ENCODE measurements at places on chromosomes 16 and 17.

GRCh38 chr17:32191306-32191705 lies 49.0 kb downstream of the RHOT1 start:
- no peak for DNase-seq

GRCh38 chr16:20948444-20948843 lies 47.9 kb downstream of the LYRM1 start:
- no peak for DNase-seq

DNA sequence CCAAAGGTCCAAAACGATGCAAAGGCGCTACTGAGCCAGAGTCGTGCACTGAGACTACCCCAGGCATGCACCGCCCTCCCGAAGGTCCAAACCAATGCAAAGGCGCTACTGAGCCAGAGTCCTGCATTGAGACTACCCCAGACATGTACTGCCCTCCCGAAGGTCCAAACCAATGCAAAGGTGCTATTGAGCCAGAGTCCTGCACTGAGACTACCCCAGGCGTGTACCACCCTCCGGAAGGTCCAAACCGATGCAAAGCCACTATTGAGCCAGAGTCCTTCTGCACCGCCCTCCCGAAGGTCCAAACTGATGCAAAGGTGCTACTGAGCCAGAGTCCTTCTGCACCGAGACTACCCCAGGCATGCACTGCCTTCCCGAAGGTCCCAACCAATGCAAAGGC lies 27.1 kb downstream of the SLC43A2 start:
- no peak for DNase-seq

DNA sequence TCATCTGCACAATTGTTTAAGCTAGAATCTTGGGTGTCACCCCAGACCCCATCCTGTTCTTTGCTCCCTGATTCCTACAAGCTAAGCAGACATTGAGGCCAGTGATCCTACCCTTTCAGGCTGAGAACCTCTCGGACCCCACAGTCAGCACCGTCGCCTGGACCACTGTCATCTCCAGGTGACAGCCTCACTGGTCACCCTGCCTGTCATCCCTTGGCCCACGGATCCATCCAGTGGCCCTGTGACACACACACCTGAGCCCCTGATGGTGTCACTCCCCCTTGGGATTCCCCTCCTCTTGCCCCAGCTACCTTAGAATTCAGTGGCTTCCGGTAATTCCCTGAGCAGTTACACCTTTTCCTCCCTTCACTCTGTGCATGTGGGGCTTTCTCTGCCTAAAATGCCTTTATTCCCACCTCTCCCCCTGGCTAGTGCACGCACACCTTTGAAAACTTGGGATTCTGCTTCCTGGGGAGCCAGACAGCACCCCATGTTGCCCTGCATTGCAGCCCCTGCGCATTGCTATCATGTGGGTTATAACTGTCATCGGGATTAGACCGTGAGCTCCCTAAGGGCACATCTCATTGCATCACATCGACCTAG lies 3.0 kb downstream of the C16orf86 start:
- DNase-seq: no peak

DNA sequence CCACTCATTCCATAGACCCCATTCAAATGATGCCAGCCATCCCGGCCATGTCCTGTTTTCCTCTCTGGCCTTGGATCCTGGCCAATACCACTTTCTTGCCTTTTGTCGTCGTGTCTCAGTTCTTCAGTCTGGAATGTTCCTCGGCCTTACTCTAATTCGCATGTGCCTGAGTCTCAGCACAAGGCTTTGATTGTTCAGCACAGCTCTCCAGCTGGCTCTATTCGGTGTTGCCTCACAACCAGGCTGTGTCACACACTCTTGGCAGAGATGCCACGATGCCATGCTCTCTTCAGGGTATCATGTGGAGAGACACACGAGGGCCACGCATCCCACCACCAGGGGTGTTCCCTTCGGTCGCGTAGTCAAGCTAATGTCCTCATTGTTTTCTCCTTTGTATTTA lies 1.8 kb upstream of the VPS4A start:
- DNase-seq: no peak

DNA sequence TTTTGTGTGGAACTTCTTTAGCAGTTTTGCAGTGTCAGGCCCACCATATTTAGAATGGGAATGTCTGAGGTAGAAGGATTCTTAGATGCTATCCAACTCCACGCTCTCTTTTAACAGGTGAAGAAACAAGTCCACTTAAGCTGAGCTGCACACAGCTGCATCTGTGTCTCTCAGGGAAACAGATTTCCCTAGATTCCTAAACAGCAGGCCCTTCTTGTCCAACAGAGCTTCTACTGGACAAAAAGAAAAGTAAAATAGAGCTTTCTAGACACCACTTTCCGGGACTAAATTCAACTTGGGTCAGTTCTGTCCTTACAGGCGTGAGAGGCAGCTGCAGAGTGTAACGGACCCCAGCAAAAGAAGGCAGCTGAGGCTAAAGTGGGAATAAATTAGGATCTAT lies 51.7 kb downstream of the SNX11 start:
- DNase-seq: no peak

DNA sequence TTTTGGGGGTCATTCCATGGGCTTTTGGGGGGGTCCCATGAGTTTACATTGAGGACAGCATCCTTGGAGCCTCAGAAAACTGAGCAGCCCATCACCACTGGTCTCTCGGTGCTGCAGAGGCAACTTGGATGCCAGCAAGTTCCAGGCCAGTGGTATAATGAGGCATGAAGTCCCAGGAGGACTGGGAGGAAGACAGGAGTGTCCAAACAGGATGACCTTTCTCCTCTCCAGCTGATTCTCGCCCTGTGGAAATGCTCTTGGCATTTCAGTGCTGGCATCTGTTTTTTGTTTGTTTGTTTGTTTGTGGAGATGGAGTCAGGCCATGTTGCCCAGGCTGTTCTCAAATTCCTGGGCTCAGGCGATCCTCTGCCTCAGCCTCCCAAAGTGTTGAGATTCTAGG lies 347.6 kb downstream of the SNX29 start:
- DNase-seq: no peak

DNA sequence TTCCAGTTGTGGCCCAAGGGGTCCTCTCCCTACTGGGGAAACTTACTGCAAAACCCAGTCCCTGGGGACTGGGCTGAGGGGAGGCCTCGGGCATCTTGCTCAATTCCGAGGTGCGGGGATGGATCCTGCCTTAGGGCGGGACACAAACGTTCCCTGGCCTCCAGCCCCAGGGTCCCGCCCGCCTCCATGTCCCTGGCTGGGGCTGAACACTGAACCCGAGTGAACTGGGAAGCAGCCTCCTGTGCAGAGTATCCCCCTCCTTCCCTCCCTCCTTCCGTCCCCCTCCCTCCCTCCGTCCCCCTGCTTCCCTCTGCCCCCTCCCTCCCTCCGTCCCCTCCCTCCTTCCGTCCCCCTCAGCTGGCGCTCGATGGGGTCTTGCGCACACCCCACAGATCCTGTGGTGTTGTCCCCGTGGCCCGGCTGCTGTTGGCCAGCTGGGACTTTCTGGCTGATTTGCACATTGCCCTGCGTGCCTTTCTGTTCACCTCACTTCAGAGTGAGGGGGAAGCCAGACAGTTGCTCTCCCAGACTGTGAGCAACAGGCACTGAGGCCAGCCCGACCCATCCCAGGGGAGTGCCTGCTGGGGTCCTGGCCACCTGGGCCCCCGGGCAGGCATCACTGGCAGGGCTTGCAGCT lies 5.5 kb downstream of the TRAF7 start:
- DNase-seq: no peak

DNA sequence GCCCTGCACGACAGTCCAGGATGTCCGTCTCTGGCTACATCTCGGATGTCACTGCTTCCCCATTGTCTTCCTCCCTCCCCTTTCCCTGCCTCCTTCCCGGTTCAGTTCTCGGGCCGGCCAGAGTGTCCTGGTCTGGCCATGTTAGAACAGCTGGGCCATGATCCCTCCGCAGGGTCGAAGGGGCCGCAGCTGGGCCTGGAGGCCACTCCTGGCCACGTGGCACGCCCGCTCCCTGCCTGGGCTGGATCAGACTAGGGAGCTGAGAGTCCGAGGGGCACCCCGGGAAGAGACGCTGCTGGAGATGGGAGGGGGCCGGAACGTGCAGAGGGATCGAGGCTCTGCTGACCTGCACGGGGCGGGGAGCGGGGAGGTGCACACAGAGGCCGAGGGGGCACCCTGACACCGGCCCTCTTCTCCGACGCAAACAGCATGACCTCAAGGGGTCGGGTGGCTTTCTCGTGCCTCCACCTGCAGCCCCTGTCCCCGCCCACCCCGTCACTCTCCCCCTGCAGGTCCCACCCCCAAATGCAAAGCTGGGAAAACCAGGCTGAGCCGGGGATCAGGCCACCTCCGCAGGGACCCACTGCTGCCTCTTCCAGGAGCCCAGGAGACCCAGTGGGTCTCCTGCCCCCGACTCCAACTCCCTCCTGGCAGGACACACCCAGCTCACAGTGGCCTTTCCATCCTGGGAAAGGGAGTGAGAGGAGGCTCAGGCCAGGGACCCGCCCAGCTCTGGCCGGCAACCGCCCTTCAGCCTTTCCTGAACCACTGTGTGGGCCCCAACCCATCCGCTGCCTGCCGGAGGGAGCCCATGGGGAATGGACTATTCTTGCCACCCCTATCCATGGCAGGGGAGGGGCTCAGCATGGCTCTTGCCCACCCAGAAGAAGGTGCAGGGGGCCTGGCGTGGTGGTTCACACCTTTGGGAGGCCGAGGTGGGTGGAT lies 38.5 kb downstream of the CTU2 start:
- DNase-seq: no peak

DNA sequence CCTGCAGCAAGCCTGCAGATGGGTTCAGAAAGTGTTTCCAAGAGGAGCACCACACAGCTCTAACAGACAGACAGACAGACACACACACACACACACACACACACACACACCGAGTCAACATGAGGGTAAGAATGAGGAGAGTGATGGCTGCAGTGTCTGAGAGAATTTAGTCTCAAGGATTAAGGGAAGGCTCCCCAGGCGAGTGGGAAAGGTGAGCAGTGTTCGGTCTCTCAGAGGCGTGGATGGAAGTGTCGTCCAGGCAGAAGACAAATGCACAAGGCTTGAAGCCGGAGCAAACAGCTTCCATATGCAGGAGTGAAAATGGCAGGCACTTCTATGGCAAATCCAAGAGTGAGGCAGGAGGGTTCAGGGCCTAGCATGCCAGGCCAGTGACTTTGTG lies 770.1 kb downstream of the KCNJ18 start:
- no peak for DNase-seq

DNA sequence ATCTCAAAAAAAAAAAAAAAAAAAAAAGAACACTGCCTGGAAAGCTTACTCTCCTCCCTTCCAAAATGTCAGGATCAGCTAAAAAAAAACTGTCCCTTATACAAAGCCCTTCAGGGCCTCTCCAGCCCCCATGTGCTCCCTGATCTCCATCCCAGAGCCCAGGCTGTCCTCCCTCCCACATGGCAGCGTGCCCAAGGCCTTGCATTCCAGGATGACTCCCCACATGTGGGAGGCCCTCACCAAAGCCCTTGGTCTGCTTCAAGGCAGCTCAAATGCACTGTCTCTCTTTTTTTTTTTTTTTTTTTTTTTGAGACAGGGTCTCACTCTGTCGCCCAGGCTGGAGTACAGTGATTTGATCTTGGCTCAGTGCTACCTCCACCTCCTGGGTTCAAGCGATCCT lies 2.3 kb downstream of the FDXR start:
- DNase-seq: no peak

- DNase-seq: no peak
These were observed 1.1 kb upstream of the HOXB5 start for GRCh38 chr17:48594538-48595277.

GRCh38 chr16:53629607-53630312 lies 73.9 kb downstream of the RPGRIP1L start:
- no peak for DNase-seq

GRCh38 chr16:68264128-68265077 lies at the start of gene SLC7A6:
TSS of gene SLC7A6 (plus strand) at chr16:68264526. CDS start at chr16:68274727, 10,201 bp downstream.
- peak; percentile 74 for DNase-seq

Data from activated T-cell treated with anti-CD3 and anti-CD28 coated beads for 1 hour (primary cell).